Kidney glomerular epithelial cell (primary cell): ENCODE measurements at places on chromosomes 5 and 9.

DNA sequence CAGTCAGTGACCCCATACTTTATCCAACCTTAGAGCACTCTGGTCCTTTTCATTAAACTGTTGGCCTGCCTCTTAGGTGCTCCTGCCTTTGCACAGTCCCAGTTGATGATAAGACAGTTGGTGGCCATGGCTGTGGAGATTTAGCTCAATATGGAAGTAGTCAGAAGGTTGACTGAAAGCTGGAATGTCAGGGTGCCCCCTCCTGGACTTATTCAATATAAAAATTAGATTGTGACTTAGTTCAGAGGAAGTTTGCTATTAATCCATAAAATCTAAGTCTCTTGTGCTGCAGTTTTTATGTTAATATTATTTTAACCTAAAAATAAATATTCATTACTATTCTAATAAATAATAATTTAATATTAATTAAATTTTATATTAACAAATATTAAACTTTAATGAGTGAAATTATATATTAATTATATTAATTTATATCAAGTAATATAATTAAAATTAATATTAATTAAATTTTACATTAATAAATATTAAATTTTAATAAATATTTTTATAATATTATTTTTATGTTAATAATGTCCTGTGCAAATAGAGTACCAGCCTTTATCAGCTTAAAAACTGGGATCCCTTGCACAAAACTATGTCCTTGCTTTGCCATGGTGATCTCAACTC is 77.7 kb upstream of the ADAMTSL1 start:
- no peak for DNase-seq

- DNase-seq, result no peak
Measured at GRCh38 chr5:150438873-150439546, 10.5 kb downstream of the RPS14 start.

GRCh38 chr5:115961381-115962238 is 665 bp upstream of the LVRN start:
- no peak for DNase-seq

DNA sequence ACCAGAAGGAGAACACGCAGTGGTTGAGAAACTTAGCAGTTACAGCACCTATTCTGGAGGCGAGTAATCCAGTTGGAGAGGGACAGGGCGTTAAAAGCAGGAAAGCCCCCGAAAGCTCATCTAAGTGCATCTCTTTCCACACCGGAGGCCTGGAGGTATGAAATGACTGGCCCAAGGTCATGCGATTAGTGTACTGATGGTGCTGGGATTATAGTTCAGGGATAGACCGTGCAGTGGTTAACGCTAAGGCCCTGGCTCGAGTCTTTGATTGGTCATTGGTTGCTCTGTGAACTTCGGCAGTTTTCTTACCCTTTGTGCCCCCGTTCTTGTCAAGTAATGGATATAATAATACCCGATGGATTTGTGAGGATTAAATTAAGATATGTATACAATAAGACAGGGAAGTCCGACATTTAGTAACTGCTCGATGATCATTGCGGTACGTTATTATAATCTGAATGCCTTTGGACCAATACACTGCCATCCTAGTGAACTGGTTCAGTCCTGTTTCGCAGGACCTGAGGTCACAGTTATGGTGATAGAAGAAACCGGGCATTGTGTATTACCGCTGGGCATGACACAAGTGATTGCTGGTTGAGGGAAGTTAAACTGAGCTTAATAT is 960 bp downstream of the CANX start:
- DNase-seq, result peak; percentile 31
